ENCODE measurements at places on chromosomes 1 and 21. TPM values are rescaled to one million over a fixed set of nuclear protein-coding genes. Genes with fewer than 3 reads are reported as not detected.

The OR2M3 gene
- total RNA-seq, result not detected

The GCSAML gene
- not detected for total RNA-seq

The KIF2C gene
- 9.9 TPM for total RNA-seq

The LAMC2 gene
- 0.99 TPM for total RNA-seq

The CA14 gene
- not detected for total RNA-seq

The TNN gene
- total RNA-seq, result not detected

The ZZZ3 gene
- 72.2 TPM for total RNA-seq

The CDK18 gene
- total RNA-seq, result 0.94 TPM
